Activated CD4-positive, alpha-beta T cell treated with anti-CD3 and anti-CD28 coated beads for 36 hours (primary cell): ENCODE measurements at places on chromosomes 13 and 19. TPM values are rescaled to one million over a fixed set of nuclear protein-coding genes. Genes with fewer than 3 reads are reported as not detected.
A peak's percentile ranks its signal among the peaks of the same experiment; 100 is the strongest.

GRCh38 chr19:55383279-55384130, 587 bp downstream of the TMEM238 start:
- H3K27me3 ChIP-seq: no peaks in the 10 kb centered on the region
- peaks cover 43% of the 10 kb centered on the region for H3K36me3 ChIP-seq
- H3K4me1 ChIP-seq: peaks cover 35% of the 10 kb centered on the region
- H3K27ac ChIP-seq: peak overlapping the region; percentile 94

DNA sequence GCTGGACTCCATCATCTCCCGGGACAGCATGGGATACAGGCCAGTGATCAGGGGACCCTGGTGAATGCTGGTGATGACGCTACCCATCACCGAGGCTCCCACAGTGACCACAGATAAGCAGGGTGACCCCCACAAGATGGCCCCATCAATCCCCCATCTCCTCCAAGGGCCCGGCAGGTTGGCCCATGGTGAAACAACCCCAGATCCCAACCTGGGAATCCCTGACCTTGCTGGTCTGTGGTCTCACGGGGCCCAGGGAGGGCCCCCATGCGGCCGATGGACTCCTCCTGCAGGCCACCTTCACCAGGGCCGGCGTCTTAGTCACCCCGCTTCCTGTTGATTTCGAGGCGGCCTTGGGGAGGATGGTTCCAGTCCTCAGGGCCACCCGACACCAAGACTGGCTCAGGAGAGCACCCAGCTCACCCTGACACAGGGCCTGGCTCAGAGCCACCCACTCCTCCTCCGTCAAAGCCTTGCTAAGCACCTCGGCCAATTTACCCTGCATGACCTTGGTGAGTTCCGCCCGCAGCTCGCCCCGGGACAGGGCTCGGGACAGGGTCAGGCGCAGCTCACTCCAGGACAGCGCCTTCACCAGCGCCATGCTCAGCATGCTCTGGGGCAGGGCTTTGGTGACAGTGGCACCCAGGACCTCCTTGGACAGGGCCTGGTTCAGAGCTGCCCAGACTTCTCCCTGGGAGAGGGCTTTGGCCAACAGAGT, 10.0 kb downstream of the IQCN start:
- no peak overlapping the region for H3K27ac ChIP-seq
- no peaks in the 10 kb centered on the region for H3K27me3 ChIP-seq
- H3K36me3 ChIP-seq: peaks cover 4% of the 10 kb centered on the region

- peak; percentile 92 for DNase-seq
- peaks cover 31% of the 10 kb centered on the region for H3K4me1 ChIP-seq
- H3K36me3 ChIP-seq: peaks cover 54% of the 10 kb centered on the region
- no peaks in the 10 kb centered on the region for H3K27me3 ChIP-seq
Observed at GRCh38 chr19:57279418-57280164, 694 bp upstream of the ZNF460 start.

The OSCAR gene
- total RNA-seq: 0.67 TPM

DNA sequence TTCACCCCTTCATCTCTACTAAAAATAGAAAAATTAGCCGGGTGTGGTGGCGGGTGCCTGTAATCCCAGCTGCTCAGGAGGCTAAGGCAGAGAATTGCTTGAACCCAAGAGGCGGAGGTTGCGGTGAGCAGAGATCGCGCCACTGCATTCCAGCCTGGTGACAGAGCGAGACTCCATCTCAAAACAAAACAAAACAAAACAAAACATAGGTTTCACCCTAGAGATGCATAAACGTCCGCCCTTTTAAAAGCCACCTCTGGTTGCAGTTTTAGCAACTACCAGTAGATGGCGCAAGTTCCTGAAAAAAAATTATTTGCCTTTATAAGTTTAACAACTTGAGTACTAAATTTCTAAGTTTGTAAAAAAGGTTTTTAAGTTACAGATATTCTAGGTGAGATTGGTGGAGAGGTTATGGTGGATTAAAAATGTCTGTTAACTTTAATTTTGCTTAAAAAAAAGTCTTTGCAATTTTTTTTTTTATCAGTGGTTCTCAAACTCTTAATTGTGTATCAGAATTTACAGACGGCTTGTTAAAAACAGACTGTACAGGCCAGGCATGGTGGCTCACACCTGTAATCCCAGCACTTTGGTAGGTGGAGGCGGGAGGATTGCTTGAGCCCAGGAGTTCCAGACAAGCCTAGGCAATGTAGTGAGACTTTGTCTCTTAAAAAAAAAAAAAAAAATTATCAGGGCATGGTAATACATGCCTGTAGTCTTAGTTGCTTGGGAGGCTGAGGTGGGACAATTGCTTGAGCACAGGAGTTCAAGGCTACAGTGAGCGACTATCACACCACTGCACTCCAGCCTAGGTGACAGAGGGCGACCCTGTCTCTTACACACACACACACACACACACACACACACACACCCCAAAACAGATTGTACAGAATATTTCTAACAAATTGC, 42.1 kb downstream of the NAA16 start:
- peak overlapping the region; percentile 78 for H3K27ac ChIP-seq
- no peaks in the 10 kb centered on the region for H3K27me3 ChIP-seq
- no peak overlapping the region for H3K4me3 ChIP-seq

GRCh38 chr13:25988661-25989060, 63.2 kb downstream of the SHISA2 start:
- H3K36me3 ChIP-seq: no peaks in the 10 kb centered on the region
- H3K27ac ChIP-seq: no peak overlapping the region
- H3K4me3 ChIP-seq: no peak overlapping the region
- no peaks in the 10 kb centered on the region for H3K4me1 ChIP-seq
- DNase-seq: no peak

GRCh38 chr13:85013006-85013405, 786.2 kb downstream of the SLITRK6 start:
- no peaks in the 10 kb centered on the region for H3K36me3 ChIP-seq
- no peak overlapping the region for H3K4me3 ChIP-seq
- no peaks in the 10 kb centered on the region for H3K4me1 ChIP-seq
- no peaks in the 10 kb centered on the region for H3K27me3 ChIP-seq

DNA sequence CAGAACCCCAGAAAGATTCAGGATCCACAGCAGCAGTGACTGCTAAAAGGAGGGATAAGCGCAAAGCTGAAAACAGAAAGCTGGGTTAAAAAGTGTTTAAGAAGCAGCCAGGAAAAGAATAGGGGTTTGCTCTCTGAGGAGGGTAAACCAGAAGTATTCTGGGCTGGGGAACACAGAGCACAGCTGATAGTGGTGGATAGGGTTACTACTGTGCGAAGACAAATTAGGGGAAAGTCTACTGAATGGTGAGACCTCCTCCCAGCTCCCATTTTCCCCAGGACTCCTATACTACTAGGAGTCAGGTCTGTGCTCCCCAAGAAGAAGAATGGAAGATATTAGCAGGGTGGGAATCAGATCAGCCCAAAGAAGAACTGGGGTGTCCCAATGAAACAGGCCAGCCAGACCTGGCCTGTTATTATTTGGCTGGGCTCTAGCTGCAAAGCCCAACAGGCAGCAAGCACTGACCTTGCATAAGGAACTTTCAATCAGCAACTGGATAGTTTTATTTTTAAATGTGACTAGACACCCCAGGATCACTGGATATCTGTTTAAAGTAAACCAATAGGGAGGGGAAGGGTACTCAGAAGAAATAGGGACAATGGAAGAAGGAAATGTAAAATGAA, 43.5 kb upstream of the SERTM1 start:
- no peaks in the 10 kb centered on the region for H3K4me1 ChIP-seq
- H3K27ac ChIP-seq: no peak overlapping the region
- no peak overlapping the region for H3K4me3 ChIP-seq
- no peaks in the 10 kb centered on the region for H3K36me3 ChIP-seq

The CADM4 gene
- total RNA-seq: 0.53 TPM

- peaks cover 12% of the 10 kb centered on the region for H3K4me1 ChIP-seq
- H3K27ac ChIP-seq: no peak within 1 kb of the TSS
- peaks cover 1% of the 10 kb centered on the region for H3K36me3 ChIP-seq
Observed at GRCh38 chr19:1401138-1401888, at the start of gene GAMT. GAMT (minus strand) TSS chr19:1401542; CDS start chr19:1401476, 66 bp downstream.

GRCh38 chr19:49469828-49470614, 4.0 kb upstream of the FLT3LG start:
- peaks cover 49% of the 10 kb centered on the region for H3K4me1 ChIP-seq
- peaks cover 5% of the 10 kb centered on the region for H3K36me3 ChIP-seq
- peak overlapping the region; percentile 64 for H3K4me3 ChIP-seq
- peak; percentile 90 for DNase-seq
- H3K27me3 ChIP-seq: no peaks in the 10 kb centered on the region
- peak overlapping the region; percentile 80 for H3K27ac ChIP-seq

DNA sequence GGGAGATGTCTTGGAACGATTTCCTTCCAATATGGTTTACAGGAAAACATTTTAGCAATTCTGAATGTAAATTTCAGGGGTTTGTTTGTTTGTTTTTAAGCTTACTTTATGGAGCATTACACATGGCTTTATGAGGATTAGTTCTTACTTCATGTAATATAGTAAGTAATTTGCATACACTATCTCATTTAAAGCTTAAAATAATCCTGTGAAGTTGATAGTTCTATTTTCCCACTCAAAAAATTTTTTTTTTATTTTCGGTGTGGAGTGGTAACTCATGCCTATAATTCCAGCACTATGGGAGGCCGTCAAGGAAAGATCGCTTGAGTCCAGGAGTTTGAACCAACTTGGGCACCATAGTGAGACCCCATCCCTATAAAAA, 19.0 kb upstream of the KPNA3 start:
- no peaks in the 10 kb centered on the region for H3K36me3 ChIP-seq
- no peak for DNase-seq
- no peak overlapping the region for H3K4me3 ChIP-seq
- peaks cover 4% of the 10 kb centered on the region for H3K27me3 ChIP-seq
- no peaks in the 10 kb centered on the region for H3K4me1 ChIP-seq
- H3K27ac ChIP-seq: no peak overlapping the region

The ZNF226 gene
- total RNA-seq: 15.2 TPM

The PTH2 gene
- not detected for total RNA-seq

DNA sequence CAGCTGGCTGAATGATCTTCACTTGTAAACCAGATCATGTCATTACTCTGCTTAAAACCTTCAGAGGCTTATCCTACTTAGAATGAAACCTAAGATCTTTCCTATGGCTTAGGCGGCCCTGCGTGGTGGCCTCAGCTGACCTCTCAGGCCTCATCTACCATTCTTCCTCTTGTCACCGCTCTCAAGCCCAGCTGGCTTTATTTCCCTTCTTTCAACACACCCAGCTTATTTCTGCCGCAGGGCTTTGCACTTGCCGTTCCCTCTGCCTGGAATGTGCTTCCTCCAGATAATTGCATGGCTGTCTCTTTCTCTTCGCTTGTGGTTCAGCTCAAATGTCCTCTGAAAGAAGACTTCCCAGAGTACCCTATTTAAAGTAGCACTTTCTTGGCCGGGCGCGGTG, 3.6 kb upstream of the ASF1B start:
- no peak overlapping the region for H3K4me3 ChIP-seq
- no peaks in the 10 kb centered on the region for H3K27me3 ChIP-seq
- H3K27ac ChIP-seq: no peak overlapping the region

The RYR1 gene
- 2.0 TPM for total RNA-seq

- peaks cover 10% of the 10 kb centered on the region for H3K4me1 ChIP-seq
- peak overlapping the region; percentile 51 for H3K27ac ChIP-seq
- peak; percentile 25 for DNase-seq
- H3K27me3 ChIP-seq: peaks cover 7% of the 10 kb centered on the region
- no peaks in the 10 kb centered on the region for H3K36me3 ChIP-seq
Observed at GRCh38 chr19:51676566-51677083, 16.5 kb upstream of the SPACA6 start.

DNA sequence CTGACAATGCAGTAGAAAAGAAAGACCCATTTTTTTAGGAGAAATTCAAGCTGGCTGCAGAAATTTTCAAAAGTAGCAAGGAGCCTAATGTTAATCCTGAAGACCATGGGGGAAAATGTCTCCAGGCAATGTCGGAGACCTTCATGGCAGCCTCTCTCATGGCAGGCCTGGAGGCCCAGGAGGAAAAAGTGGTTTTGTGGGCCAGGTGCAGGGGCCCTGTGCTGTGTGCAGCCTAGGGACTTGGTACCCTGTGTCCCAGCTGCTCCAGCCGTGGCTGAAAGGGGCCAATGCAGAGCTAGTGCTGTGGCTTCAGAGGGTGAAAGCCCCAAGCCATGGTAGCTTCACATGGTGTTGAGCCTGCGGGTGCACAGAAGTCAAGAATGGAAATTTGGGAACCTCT, 4.1 kb downstream of the ALG11 start:
- no peaks in the 10 kb centered on the region for H3K27me3 ChIP-seq
- no peak overlapping the region for H3K4me3 ChIP-seq
- DNase-seq: no peak
- no peak overlapping the region for H3K27ac ChIP-seq
- peaks cover 18% of the 10 kb centered on the region for H3K4me1 ChIP-seq
- H3K36me3 ChIP-seq: peaks cover 34% of the 10 kb centered on the region

The ZNF536 gene
- not detected for total RNA-seq

DNA sequence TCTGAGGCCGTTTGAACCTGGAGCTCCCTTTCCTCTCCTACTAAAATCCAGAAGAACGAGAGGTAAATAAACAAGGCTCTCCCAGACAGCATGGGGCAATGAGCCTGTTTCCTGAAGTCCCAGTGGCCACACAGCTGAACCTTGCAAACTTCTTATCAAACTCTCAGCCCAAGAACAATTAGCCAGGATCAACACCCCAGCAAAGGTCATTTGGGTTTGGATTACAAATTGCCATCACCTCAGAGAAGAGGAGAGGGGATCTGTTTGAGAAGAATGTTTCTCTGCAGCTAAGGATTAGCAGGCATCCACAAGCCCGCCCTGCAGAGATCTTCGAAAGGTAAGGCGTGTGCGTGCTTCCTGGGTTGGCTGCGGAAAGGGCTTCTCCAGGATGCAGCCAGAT, 201.9 kb upstream of the SOX1 start:
- H3K27me3 ChIP-seq: peaks cover 3% of the 10 kb centered on the region
- H3K27ac ChIP-seq: no peak overlapping the region
- H3K4me3 ChIP-seq: no peak overlapping the region
- no peaks in the 10 kb centered on the region for H3K36me3 ChIP-seq

GRCh38 chr13:78868991-78869390, 210.0 kb upstream of the OBI1 start:
- no peak overlapping the region for H3K27ac ChIP-seq
- no peaks in the 10 kb centered on the region for H3K4me1 ChIP-seq
- no peak for DNase-seq
- H3K27me3 ChIP-seq: peaks cover 4% of the 10 kb centered on the region
